Fibroblast of the aortic adventitia (primary cell): ENCODE measurements at places on chromosomes 3 and 15. TPM values are rescaled to one million over a fixed set of nuclear protein-coding genes. Genes with fewer than 3 reads are reported as not detected.

CTXND1 gene
- total RNA-seq, result not detected in 2 replicates

DNA sequence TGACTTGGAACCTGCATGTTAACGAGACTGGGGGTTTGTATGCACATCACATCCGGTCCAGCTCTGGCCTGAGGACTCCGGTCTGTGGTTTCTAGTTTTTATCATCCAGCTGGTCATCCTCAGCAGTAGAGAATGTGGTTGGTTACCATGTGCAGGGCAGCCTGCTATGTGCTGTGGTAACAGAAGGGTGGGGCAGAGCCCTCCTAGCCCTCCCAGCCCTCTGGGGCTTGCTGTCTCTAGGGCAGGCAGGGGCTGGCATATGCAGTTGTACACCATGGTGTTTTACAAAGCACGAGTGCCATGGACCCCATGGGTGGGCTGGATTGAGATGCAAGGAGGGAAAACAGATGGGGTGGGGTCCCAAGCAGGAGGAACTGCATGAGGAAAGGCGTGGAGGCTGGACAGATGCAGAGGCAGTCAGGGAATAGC lies 70.2 kb downstream of the APBA2 start:
- DNase-seq, result no peak

GRCh38 chr3:107882881-107883280 lies 207.9 kb downstream of the CD47 start:
- no peak for DNase-seq

DNA sequence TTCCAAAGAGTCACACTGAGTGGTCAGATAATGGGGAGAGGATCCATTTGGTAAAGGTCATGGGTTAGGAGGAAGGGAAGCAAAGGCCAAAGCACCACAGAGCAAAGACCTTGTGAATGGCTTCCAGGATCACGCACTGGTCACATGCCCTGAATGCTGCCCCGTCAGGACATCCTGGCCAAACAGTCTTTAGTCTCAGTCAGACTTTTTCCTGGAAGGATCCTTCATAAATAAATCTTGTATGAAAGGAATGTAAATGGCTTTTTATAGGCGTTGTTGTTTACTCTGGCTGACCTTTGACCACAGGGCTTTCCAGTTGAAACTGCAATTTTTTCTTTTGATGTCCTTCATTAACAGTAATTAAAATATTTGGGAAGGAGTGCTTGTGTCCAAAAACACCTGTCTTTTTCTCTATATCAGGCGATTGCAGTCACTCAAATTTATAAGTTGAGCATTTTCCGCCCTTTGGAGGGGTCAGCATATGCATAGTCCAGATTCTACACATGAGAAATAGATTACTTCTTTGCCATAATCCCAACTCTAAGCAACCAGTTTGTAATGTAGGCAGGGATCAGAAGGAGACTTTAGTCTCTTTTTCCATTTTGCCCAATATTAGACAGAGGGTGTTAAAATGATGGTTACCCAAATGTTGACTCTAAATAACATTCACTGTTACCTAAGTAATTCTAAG lies 48.4 kb downstream of the CHAC1 start:
- no peak for DNase-seq

- no peak for DNase-seq
Measured at GRCh38 chr15:90481023-90481422, 48.7 kb upstream of the CRTC3 start.
